T-helper 2 cell (primary cell): ENCODE measurements at places on chromosomes 3 and 15.

- no peak for DNase-seq
Measured at GRCh38 chr15:31298707-31299172, 27.9 kb upstream of the KLF13 start.

DNA sequence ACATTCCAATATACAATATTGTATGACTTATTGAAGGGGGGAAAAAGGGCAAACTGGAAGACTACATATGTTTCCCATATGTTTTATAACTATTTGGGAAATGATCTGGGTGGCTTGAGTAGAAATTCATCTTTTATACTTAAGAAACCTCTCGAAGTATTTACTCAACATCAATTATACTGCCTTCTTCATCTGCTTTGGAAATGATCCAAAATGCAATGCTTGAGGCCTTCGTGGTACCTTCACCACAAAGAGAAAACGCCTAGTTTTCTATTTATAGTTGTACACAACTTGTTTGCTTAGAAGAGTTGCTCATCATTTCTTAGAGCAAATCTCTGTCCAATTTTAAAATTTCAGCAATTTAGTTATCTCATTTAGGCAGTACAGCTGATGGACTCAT, 18.8 kb downstream of the ACKR4 start:
- DNase-seq: no peak

DNA sequence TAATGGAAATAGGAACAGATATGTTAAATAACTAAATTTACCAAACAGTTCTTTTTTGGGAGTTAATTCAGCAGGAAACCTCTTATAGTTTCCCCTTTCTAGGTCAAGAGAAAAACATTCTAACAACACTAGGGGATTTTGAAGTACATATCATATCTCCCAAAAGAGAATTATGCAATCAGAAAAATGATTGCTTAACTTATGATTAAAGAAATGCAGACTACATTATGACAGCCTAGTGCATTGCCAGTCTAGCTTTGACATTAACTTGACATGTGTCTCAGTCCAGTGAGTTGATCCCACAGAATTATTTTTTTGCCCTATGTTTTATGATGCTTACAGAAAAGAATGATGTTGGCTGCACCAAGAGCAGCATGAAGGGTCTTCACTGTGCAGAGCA, 31.7 kb upstream of the NPHP3 start:
- DNase-seq: no peak

GRCh38 chr3:117719316-117719926, 1009.8 kb downstream of the TUSC7 start:
- DNase-seq: no peak

DNA sequence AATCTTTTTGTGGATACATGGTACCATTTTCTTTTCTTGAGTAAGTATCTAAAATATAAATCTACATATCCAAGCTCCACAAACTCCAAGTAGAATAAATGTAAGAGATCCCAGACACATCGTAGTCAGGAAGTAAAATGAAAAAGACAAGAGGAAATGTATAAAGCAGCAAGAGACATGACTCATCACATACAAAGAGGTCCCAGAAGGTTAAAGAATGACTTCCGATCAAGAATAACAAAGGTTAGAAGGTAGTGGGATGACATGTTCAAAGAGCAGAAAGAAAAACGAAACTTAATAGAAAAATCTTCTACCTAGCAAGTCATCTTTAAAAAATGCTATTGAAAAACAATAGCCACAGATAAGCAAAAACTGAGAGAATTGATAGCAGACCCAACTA, 705.8 kb downstream of the NR2F2 start:
- DNase-seq: no peak

GRCh38 chr3:148903022-148903442, 37.9 kb downstream of the CPA3 start:
- DNase-seq: no peak

DNA sequence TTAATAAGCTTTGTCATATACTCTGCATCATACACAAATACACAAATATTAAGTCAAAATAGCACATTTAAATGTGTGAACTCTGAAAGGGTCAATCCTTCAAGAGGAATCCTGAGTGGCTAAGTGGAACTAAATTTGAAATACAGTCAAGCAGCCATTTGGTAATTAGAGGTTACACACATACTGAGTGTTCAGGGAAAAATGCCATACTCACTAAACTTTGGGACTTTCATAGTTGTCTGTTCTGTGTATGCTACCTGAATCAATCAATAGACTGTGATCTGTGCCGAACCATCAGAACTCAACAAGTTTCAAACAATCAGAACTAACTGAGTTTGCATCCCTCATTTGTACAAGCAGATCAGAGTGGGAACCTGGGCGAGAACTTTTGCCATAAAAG, 15.3 kb downstream of the ANKRD28 start:
- DNase-seq: no peak

GRCh38 chr15:33045066-33045810, 149.3 kb downstream of the FMN1 start:
- DNase-seq: no peak

- DNase-seq: no peak
Measured at GRCh38 chr3:54999159-54999558, 71.3 kb upstream of the LRTM1 start.

DNA sequence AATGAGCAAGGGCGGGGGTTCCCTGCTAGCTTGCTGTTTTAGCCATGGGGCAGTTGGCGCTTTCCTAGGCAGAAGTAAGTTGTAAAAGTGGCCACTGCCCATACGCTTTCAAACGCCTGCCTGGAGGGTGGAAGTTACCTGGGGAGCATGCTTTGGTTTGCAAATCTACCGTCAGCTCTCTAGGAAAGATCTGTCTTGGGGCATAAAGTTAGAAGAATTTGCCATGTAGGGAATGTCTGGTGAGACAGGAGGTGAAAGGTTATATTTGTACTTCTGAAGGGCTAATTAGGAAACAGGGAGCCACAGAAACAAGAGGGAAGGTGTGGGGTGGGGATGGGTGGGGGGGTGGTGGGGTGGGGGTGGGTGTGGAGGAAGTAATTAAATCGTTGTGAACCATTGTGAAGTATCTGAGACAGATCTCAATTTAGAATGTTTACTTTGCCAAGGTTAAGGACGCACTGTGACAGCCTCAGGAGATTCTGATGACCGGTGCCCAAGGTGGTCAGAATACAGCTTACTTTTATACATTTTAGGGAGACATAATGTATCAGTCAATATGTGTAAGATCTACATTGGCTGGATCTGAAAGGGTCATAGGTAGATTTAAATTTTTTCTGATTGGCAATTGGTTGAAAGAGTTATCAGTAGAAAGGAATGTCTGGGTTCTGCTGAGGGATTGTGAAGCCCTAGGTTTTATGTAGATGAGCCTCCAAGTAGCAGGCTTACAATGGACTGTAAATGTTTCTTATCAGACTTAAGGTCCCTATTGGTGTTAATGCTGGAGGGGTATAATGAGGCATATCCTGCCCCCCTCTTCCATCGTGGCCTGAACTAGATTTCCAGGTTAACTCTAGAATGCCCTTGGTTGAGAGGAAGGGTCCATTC, 62.0 kb upstream of the GCNT3 start:
- DNase-seq: no peak

- no peak for DNase-seq
Measured at GRCh38 chr15:78201281-78202190, 32.8 kb downstream of the ACSBG1 start.
